ENCODE measurements at places on chromosomes 4 and X. TPM values are rescaled to one million over a fixed set of nuclear protein-coding genes. Genes with fewer than 3 reads are reported as not detected.

The IL15 gene
- total RNA-seq: 0.82 TPM

The NPY2R gene
- not detected for total RNA-seq

GRCh38 chr4:185741795-185742194 lies 70.2 kb downstream of the SORBS2 start:
- no peak overlapping the region for H3K27ac ChIP-seq
- H3K27me3 ChIP-seq: peaks cover 16% of the 10 kb centered on the region
- no peak for DNase-seq
- no peak overlapping the region for H3K4me3 ChIP-seq
- H3K4me1 ChIP-seq: peaks cover 19% of the 10 kb centered on the region

DNA sequence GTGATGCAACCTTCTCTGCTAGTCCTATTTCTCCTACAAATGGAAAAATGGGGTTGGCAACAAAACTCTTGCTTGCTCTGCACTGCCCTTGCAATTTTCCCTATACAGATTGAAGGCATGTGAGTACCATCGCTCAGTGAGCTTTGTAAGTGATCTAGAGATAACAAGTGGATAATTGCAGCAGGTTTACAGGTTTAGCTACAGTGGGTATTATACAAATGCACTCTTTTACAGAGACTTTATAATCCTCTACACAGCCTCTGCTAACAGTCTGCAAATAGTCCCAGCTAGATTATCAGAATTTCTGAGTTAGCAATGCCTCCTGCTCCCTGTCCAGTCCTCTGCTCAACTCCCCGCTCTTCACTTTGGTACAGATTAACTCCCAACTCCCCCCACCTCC lies 11.1 kb downstream of the LEF1 start:
- H3K27me3 ChIP-seq: no peaks in the 10 kb centered on the region
- H3K4me3 ChIP-seq: no peak overlapping the region
- H3K4me1 ChIP-seq: peaks cover 43% of the 10 kb centered on the region

DNA sequence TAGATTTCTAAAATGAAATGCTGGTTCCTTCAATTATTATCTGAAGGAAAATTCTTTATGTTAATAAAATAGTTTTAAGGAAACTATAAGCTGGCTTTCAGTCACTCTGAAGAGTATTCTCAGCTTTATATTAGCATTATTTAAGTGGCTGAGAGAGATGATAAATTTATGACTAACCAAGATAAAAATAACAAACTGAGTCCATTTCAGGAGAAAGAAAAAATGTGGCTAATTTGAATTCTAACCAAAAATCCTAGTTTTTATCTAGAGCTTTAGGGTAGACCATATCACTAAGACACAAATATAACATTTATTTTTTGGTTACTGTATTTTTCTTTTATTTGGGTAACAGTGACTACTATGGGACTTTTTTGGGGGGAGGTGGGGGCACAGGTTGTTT lies 59.4 kb upstream of the NAP1L5 start:
- no peak for DNase-seq
- H3K27me3 ChIP-seq: no peaks in the 10 kb centered on the region
- no peak overlapping the region for H3K27ac ChIP-seq
- H3K4me3 ChIP-seq: no peak overlapping the region
- peaks cover 6% of the 10 kb centered on the region for H3K36me3 ChIP-seq
- H3K4me1 ChIP-seq: peaks cover 57% of the 10 kb centered on the region

Data from mesothelial cell of epicardium (in vitro differentiated cells).